Stimulated activated CD4-positive, alpha-beta T cell treated with anti-CD3 and anti-CD28 coated beads, Interleukin-1b, Interleukin-23, amount 100 ng/mL, for 1 hour (primary cell): ENCODE measurements at places on chromosomes 6 and 20.

DNA sequence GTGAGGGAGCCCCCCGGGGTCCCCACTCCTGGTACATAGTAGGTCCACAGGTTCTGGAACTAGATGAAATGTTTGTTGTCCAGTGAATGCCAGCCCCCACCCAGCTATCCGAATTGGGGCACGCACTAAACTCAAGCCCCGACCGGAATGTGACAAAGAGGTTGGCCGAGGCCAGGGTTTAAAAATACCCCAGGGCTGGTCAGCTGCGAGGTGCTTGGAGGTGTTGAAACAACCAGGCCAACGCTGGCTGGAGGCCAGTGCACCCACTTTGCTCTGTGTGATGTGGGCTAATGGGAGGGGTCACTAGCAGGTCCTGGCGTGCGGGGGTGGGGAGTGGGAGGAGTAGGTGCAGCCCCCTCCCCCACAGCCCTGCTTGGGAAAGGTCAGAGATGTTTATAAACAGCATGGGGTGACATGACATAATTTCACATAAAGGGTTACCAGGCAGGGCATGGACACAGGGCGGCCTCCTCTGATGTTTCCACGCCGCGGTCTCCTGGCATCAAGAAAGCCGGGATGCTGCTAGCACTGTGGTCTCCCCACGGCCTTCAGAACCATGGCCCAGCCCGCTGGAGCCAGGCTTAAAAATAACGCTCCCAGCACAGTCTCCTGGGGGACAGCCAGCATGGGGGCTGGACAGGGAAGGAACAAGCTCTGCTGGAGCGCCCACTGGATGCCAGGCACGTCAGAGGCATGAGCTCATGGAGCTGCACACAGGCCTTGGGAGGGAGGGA lies 111.2 kb upstream of the PTPN1 start:
- DNase-seq, result no peak

DNA sequence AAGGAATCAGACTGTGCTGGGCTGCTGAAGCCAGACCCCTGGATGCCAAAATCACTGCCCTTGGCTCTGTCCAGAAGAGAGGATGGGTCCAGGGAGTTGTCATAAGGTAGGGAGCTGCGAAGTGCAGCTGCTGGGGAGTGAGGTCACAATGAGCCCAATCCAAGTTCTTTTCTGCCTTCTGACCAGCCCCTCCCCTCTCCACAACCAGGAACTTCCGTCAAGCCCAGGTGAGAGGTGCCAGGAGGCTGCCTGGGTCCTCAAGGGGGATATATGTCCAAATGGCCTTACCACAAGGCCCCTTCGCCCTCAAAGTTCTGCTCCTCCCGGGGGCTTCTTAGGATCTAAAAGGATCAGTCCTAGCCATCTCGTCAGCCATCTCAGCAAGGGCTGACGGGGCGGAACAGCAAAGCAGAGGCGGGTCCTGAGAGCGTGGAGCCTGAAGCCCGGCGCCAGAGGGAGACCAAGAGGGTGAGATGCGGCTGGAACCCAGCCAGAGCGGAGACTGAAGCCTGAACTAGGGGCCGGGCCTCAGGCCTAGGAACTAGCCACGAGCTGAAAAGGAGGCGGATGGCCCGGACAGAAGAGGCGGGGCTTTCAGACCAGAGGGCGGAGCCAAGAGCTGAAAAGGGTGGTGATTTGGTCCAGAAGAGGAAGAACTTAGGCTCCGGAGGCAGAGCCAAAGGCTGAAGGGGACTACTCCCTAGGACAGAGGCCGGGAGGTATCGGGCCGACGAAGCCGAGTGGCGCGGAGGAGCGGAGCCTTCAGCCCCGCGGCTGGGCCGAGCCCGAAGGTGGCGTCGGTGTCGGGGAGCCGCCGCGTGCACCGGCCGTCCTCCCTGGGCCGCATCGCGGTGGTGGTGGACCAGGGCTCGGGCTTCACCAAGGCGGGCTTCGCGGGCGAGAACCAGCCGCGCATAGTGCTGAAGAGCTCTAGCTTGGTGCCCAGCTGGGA lies at the start of gene ACTL10:
TSS of gene ACTL10 (plus strand) at position 651 of the 952 bp plus-strand sequence. CDS start 555 bp downstream, outside the sequence.
- DNase-seq, result peak; percentile 34

GRCh38 chr20:5214826-5215225 lies 88.0 kb downstream of the CDS2 start:
- DNase-seq, result no peak

DNA sequence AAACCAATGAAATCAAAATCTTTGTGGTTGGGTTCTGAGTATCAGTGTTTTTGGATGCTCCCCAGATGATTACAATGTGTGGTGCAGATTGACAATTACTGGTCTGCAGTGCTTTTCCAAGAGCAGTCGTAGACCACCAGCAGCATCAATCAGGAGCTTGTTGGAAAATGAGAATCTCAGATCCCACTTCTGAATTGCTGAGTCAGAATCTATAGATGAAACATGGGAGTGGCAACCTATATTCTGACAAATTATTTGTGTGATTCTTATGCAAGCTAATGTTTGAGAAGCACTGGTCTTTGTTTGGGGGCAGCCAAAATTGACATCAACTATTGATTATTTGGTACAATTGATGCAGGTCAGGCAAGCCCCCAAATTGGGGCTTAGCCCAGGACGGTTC lies 539.9 kb upstream of the BTBD3 start:
- no peak for DNase-seq

GRCh38 chr6:30814146-30815040 lies 69.9 kb upstream of the DDR1 start:
- DNase-seq, result peak; percentile 35

DNA sequence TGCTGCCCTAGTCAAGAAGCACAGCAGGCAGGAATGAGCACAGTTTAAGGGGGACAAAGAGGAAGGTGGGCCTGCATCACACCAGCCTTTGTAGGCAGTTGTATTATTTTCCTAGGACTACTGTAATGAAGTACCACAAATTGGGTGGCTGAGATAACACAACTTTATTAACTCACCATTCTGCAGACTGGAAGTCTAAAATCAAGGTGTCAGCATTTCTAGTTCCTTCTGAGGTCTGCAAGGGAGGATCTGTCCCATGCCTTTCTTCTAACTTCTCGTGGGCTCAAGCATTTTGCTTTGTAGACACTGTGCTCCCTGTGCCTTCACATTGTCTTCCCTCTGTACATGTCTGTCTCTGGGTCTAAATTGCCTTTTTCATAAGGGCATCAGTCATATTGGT lies 488.5 kb upstream of the JARID2 start:
- DNase-seq, result no peak

GRCh38 chr6:144248003-144248402 lies 37.1 kb upstream of the UTRN start:
- no peak for DNase-seq

DNA sequence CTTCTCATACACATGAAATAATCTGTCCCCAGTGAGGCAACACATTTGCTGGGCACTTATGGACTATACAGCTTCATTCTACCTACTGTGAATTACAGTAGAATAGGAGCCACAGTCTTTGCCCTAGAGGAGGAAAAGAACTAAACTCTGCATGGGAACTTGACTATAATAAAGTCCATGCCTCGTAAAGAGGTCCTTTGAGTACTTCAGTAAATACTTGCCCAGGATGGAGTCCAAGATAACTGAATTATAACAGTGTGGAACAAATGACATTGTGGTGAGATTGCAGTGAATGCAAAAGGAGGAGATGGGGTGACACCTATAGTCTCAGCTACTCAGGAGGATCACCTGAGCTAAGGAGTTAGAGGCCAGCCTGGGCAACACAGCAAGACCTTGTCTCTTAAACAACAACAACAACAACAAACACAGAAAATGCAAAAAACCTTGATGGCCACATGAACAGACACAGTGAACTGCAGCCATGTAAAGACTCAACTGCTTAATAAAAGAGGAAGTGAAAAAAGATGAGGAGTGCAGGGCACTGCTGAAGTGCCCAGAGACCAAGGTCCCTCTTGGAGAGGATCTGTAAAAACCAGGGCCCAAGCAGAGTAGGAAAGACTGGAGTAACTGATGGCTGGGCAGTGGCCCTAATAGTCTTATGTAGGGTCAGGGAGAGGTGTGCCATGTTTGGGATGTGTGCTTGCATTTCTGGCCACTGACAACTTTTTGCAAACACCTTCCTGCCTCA lies 3.7 kb downstream of the MRPS18A start:
- no peak for DNase-seq

- no peak for DNase-seq
Measured at GRCh38 chr6:68144667-68145066, 490.4 kb upstream of the ADGRB3 start.

GRCh38 chr20:1855109-1855508 lies 40.1 kb upstream of the SIRPA start:
- DNase-seq, result no peak

DNA sequence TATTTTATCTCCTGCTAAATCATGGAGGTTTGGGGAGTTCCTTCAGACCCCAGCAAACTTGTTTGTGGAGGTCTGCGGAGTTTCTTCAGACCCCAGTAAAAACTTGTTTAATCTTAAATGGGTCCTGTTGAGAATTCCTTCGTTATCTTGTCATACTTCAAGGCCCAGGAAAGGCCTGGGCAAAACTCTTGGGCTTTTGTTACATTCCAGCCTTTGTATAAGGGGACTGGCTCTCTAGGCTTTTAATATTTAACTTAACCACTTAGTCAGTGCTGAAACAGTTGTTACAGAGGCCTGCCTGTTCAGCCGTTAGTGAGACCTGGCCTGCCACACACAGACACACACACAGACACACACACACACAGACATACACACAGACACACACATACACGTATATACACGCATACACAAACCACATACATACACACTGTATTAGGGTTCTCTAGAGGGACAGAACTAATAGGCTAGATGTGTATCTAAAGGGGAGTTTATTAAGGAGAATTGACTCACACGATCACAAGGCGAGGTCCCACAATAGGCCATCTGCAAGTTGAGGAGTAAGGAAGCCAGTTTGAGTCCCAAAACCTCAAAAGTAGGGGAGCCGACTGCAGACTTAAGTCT lies 21.3 kb upstream of the CST3 start:
- DNase-seq, result no peak

GRCh38 chr6:26089272-26089671 lies 2.0 kb downstream of the HFE start:
- no peak for DNase-seq

GRCh38 chr6:5260111-5260620 lies 584 bp downstream of the LYRM4 start:
- DNase-seq, result peak; percentile 40

- no peak for DNase-seq
Measured at GRCh38 chr6:86153521-86153920, 510.8 kb upstream of the SYNCRIP start.

GRCh38 chr20:56487216-56487615 lies 18.8 kb downstream of the RTF2 start:
- no peak for DNase-seq

- DNase-seq, result no peak
Measured at GRCh38 chr6:138300469-138300868, 77.2 kb upstream of the SMIM28 start.

GRCh38 chr6:74320074-74320473 lies 624.1 kb downstream of the CD109 start:
- no peak for DNase-seq

DNA sequence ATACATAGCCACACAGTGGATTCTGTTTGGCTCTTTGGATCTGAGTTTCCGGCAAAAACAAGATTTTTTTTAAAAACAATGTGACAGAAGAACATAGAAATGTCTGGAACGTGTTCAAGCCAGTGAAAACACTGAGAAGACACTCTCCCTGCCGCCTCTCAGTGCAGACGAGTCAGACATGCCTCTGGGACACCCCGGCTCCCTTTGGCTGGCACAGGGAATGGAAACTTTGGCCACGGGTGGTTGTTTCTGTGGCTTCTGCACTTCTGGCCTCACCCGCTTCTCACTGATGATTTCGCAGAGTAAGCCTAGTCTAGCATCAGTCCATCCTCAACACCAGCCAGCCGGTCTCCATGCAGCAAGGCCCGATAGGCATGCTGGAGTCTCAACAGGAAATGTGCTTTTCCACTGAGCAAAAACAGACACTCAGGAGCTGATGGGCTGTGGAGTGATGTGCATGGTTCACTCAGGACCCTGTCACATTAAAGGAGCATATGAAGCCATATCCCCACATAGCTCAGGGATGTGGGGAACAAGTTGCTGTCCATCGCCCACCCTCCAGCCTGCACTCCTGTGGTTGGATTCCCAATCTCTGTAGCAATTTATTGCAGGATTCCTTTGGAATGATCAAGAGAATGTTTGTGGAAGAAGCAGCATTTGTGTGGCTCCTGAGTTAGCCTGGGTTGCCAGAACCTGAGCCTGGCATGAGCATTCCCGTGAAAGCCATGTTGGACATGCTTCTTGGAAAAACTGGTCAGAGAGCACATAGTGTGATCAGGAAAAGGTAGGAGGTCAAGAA lies 262.0 kb upstream of the RIN2 start:
- DNase-seq, result no peak

DNA sequence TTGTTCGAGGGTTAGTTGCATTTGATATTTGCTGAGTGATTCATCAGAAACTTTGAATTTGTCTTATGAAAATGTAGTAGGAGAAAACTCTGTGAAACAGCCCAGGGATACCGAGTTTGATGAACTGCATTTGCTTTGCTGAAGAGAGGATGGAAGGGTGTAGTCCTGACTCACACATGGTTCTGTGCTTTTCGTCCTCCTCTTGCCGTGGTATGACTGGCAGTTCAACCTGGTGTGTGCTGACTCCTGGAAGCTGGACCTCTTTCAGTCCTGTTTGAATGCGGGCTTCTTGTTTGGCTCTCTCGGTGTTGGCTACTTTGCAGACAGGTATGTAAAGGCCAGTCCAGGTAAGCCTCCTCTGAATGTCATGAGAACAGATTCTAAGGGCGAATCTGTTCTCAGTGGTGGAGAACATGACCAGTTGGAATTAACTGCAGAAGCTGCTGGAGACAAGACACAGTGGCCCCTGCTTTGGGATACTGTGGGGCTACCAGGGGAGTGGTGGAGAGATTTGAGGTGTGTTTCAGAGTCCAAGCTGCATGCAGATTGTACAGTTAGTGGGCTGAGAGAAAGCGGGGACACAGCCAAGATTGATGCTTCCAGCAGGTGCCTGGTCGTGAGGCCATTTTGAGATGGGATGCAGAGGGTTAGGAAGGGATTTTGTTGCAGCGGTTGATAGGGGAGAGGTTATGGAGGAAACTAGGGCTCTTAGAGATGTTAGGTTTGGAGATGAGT lies 8.4 kb downstream of the SLC22A1 start:
- no peak for DNase-seq

- DNase-seq, result no peak
Measured at GRCh38 chr6:160952633-160953281, 38.8 kb upstream of the MAP3K4 start.

DNA sequence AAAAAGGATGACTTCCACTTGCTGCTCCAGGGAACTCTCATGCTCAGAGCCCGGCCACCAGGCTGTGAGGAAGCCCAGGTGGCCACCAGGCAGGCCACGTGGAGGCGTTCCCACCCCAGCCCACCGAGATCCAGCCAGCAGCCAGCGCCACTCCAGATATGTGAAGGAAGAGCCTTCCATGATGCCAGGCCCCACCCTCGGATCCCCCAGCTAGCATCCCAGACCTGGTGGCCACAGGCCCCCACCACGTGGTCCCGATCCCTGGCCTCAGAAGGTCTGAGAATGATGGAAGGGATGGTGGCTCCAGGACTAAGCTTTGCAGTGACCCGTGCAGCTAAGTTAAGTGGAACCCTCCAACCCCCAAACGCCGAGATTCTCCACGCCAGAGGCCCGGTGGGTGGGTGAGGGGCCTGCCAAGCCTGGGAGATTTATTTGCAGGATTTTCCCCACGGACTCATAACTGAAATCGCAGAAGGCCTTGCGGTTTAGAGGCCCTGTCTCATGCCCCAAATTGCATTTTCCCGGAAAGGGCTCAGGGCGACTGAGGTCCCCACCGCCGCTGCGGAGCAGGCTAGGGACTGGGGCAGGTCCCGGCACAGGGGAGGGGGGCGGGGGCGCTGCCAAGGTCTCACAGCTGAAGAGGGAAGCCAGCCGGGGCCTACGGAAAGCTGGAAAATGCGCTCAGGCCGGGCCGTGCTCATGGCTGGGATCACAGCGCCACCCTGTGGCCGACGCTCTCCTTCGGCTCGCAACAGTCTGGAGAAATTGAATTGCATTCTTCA lies 31.1 kb upstream of the CST7 start:
- DNase-seq, result no peak
